ENCODE measurements at places on chromosomes 6 and 20.
A peak's percentile ranks its signal among the peaks of the same experiment; 100 is the strongest.

- no peak for DNase-seq
These were observed 4.6 kb downstream of the TMEM181 start for GRCh38 chr6:158564243-158565121.

DNA sequence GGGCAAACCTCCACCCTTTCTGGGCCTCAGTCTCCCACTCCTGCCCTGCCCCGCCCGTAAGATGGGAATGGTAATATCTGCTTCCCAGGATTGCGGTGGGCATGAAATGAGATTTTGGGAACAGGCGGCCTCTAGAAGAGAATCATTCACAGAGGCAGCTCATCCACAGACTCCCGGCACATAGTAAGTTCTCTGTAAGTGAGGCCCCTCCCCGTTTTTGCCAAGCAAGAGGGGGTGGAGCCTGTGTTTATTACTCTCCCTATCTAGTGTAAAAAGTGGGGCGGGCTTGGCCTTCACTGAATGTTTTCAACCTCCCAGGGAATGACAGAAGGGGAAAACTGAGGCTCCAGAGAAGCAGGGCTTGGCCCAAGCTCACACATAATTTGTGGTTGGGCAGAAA is 20.0 kb downstream of the SUN5 start:
- DNase-seq, result no peak

DNA sequence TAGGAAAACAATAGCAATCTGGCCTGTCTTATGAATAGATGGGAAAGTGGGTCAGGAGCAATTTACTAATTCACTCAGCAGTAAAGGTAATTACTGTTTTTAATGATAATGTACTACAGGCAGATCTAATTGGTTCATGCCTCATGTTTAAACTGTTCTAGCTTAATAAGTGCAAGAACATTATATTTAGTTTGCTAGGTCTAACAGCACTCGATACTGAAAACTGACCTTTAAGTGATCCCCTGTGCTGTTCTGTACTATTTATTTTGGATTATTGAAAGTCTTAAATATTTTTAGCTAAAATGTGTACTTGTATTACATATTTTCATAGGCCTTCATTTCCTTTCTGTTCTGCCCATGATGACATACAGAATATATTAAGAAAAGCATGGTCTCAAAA is 998.0 kb upstream of the GJE1 start:
- DNase-seq, result no peak

GRCh38 chr6:56915832-56916231 is 39.1 kb upstream of the BEND6 start:
- DNase-seq, result no peak

DNA sequence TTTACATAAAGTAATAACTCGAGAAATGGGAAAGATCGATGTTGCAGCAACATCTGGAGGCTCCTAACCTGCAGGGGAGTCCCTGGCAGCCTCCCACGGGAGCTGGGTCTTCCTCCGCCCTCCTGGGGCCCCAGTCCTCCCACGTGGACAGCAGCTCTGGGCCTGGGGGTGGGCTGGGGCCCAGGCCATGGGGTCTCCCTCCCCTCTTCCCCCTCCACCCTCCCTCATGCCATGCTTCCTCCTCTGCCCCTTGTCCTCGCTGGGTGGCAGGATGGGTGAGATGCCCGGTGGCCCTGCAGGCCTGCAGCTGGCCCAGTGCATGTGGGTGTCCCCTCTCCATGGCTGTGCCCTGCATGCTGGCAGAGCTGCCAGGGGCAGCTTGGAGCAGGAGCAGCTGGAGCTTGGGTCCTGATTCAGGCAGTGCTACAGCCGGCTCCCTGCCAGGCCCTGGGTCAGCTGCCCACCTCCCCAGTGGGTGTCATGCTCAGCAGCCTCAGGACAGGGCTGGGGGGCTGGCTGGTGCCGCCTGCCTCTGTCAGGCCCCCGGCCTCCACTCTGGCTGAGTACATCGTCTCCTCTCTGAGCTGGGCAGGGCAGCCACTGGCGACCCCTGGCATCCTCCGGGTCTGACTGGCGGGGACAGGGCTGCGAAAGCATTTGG is 48.9 kb upstream of the BHLHE23 start:
- no peak for DNase-seq

DNA sequence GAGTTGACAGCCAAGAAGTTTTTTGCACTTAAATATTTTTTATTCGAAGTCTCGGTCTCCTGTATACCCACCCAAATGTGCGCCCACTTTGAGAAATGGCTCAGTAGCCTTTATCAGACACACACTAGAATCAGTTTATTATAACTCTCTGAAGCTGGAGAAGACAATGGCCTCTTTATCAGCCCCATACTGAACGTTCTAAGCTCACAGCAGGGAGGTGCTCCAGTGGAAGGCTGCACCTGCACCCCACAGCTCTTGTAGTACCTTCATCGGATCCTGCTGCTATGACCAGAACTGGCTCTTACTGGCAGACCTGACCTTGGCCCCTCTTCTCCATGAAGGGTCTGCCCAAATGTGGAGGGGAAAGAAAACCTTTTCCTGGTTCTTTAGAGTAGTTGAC is 165.0 kb upstream of the SCGN start:
- no peak for DNase-seq

DNA sequence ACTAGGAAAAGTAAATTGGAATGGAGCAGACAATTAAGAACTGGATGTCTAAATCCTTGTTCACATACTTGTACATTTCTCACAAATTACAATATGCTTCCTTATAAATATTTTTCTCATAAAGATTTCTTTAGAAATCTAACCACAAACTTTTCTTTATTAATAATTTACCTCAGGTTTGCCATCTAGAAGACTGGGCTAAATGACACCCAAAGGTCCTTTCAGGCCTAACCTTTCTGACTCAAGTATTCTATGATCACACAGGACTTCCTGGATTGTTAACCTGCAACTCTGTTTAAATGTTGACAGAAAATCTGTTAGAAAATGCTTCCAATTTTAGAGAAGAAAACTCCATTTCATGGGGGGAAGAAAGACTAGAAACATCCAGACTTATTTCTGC is 330.5 kb upstream of the MAP3K7 start:
- no peak for DNase-seq

- no peak for DNase-seq
These were observed 80.9 kb downstream of the SESN1 start for GRCh38 chr6:109013656-109014305.

- peak; percentile 12 for DNase-seq
These were observed 30.0 kb downstream of the CDKAL1 start for GRCh38 chr6:20564269-20564668.

GRCh38 chr6:133184798-133185372 is 56.3 kb upstream of the EYA4 start:
- DNase-seq, result no peak

DNA sequence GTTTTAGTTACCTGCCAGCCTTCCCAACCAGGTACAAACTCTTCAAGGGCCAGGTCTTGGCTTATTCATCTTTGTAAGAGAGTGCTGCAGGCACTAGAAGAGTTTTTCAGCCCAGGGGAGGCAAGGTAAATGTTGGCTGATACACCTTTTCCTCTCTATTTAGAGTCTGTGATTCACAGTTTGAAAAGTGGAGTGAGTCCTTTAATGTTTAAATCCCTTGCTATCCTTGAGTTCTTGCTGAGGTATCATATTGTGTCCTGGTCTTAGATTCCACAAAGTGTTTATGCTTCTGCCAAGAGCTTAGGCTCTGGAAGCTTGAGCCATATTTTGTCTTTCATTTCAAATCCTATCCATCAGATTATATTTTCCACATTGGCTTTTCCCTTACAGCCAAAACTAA is 52.8 kb upstream of the CITED2 start:
- DNase-seq, result no peak

DNA sequence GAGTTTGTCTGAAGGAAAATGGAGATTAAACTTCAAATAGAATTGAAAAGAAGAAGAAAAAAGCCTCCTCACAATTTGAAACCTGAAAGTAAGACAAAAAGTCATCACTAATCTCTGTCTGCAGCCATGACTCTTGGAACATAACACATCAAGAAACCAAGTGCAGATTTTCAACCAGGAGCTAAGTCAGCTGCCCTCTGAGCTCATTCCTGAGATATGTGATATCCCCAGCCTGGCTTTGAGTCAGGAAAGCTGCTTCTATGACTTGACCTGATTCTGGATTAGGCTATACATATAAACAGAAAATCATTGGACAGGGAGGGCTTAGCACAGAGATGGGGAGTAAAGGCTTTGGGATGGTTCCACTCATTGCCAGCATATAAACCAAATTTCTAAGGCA is 891.4 kb downstream of the TFAP2A start:
- DNase-seq, result peak; percentile 85

- DNase-seq, result no peak
These were observed 127.9 kb upstream of the AGPAT4 start for GRCh38 chr6:161401587-161402309.

GRCh38 chr6:168994956-168995355 is 258.7 kb downstream of the THBS2 start:
- no peak for DNase-seq

- no peak for DNase-seq
These were observed 20.5 kb downstream of the COL9A1 start for GRCh38 chr6:70282312-70282918.

GRCh38 chr20:825710-826421 is 7.6 kb upstream of the FAM110A start:
- DNase-seq, result no peak

- no peak for DNase-seq
These were observed 390.2 kb downstream of the UTRN start for GRCh38 chr6:144675231-144675861.

DNA sequence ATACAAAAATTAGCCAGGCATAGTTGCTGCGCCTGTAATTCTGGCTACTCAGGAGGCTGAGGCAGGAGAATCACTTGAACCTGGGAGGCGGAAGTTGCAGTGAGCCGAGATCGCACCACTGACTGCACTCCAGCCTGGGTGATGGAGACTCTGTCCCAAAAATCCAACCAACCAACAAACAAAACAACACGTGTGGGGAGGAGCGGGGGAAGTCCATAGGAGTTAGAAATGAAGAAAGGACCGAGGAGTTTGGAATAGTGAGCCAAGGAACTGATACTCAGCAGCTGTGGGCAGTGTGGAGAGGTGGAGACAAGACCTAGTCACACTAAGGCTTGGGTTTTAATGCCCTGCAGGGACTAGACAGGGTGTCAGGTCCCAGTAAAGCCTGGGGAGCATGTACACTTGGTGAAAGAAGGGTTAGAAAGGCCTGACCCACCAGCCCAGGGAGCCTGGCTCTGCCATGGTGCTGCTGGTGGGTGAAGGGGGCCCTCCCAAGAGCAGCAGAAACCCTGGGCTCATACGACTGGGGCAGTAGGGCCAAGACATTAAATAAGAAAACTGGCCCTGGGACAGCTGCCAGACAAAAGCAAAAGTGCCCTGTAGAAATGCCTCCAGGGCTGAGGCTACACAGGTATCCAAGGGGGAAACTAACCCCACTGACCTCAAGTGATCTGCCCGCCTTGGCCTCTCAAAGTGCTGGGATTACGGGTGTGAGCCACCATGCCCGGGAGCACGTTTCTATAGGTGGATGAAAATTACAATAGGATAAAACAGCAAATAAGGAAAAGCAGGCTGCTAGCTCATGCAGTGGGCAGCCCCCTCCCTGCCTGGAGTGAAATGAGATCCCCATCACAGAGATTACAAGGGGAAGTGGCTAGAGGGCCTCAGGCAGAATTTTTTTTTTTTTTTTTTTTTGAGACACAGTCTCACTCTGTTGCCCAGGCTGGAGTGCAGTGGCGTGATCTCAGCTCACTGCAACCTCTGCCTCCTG is 58.0 kb downstream of the MYH7B start:
- no peak for DNase-seq

DNA sequence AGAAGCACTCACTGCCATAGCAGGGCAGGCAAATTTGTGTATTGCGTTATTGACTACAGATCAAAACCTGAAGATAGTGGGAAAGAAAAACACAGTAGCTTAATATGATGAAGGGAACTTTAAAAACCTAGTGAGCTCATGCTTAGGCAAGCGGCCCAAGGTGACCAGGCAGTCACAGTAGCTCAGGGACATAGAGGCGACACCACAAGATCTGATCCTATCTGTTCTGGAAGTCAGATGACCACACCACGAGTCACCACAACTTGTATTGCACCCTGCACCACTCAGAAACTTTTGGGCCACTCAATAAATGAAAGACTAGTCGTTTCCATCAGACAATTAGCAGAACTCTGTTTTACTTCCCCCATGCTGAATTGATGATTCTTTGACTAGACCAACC is 4.9 kb downstream of the CLIC5 start:
- DNase-seq, result no peak

DNA sequence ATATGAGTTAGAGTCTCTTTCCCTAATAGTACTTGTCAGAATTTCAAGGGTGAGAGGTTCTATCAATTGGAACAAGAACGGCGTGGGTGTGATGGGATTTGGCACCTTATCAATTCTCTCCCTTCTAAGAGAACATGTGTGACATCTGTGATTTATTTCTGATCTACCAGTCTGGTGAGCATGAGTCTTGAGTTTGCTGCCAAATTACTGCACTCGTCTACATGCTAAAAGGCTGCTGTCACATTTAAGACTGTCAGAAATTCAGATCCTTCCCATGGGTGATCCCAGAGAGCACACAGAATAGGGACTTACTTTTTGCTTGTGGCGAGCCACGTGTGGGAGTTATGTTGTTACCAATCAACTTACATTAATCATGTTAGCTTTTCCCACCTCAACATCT is 370.2 kb upstream of the SASH1 start:
- DNase-seq, result no peak

DNA sequence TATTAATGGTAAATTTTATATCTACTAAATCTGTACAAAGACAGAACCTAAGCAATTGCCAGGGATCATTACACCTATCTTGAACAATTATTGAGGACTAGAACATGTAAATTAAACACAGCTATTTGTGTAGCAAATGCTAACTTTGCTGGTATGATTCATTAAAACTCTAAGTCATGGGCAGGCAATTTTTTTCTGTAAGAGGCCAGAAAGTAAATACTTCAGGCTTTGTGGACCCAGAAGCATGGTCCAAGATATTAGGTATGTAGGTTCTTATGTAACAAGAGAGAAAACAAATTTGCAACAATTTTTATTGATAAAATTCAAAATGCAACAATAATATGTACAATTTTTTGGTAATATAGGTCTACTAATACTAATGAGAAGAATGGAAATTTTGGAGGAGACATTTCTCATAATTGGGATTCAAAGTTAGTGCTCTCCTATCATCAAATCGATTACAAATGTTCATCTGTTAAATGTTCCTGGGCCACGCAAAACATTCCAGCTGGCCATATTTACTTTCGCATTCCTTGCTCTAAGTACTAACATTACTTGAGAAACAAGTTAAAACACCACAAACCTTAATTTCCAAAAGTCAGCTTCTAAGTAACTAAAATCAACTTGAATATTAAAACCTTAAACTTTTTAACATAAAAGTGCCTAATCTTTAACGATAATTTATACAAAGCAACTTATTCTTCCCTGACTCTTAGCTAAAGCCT is 4.3 kb downstream of the TMEM30A start:
- DNase-seq, result no peak

GRCh38 chr6:43129434-43130194 is 41.5 kb upstream of the SRF start:
- peak; percentile 78 for DNase-seq

DNA sequence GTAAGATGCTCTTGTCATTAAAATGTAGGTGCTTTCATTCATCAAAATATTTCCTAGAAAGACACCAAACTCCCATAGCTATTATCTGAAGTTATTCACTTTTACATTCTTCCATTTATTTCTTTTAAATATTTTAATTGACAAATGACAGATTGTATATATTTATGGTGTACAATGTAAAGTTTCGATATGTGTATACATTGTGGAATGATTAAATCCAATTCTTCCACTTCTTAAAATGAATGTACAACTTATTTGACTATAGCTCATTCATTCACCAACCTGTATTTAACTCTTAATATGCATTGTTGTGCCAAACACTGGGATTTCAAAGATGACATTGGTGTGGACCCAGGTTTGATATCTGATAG is 41.0 kb downstream of the CCN2 start:
- DNase-seq, result no peak

All from AG20443 (cell line).